Posterior vena cava (tissue), 2 donors: ENCODE measurements at places on chromosomes 4 and X.

- DNase-seq: no peak
These were observed 11.9 kb downstream of the CA5B start for GRCh38 chrX:15749642-15750610.

DNA sequence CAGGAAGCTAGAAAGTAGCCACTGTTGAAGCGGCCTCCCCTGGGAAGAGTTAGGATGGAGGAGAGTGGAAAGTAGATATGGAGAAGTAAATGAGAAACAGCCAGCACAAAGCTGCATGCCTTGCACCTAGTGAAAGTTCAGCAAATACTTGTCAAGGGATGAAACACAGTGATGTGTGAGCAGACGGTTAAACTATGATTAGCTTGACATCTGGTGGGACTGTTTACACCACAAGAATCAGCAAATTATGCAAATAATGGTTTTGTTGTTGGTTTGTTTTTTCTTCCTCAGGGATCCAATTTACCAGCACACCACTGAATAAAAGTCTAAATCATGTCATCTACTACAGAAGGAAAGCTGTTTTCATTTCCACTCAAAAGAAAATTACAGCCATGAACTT is 87.1 kb downstream of the CORIN start:
- no peak for DNase-seq

DNA sequence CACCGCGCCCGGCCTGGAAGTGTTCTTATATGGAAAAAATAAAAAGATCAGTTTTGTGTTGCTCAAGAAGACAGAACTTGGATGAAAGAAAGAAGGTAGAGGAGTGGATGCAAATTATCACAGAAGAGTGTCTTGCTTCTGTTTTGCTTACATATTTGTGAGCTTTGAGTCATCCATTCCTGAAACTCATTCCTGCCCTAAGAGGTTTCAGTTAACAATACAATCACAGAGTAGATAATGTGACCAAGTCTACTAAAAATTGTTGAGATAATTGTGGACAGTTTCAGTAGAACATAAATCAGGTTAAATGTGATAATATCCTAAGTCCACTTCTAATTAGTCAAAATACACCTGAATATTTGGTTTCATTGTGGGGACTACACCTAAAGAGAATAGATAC is 26.4 kb upstream of the LRCH2 start:
- DNase-seq: no peak

GRCh38 chr4:48267574-48267973 is 2.1 kb downstream of the TEC start:
- no peak for DNase-seq

DNA sequence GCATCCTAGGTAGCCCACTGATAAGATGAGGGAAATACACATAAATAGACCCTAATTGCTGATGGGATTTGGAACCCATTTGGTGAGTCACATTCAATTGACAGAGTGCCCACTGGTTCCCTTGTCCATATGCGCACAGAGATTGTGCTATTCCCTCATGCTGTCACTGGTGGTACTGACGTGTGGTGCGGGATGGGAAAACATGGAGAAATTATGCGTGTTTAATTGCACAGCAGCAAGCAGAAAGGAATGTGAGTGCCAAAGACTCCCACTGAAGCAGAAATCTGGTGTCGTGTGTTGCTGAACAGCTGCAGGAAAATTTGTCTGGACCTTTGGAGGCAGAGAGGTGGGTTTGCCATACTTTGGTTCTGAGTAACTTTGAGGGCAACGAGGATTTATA is 92.2 kb downstream of the NHSL2 start:
- no peak for DNase-seq

- no peak for DNase-seq
These were observed 111.3 kb downstream of the MAGEE1 start for GRCh38 chrX:76538860-76539259.

DNA sequence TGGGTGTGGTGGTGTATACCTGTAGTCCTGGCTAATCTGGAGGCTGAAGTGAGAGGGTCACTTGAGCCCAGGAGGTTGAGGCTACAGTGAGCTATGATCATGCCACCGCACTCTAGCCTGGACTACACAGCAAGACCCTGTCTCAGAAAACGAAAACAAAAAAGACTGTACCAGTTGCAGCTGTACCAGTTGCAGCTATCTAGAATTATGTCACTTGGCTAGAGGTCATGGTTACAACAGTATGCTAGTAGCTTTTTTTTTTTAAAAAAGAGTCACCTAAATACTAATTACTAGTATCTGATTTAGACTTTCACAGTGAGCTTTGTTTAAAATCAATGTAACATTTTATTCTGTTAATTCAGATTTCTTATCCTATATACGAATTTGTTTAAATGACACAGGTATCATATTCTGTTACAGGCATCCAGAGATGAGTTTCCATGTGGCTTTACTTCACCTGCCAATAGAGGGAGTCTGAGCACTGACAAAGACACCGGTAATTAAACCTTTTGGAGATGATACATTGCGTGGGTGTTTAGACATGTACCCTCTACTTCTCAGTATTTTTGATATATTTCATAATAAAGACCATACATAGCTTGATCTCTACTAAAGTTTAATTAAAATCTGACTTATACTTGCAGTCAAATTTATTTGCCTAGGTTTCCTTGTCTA is 100.2 kb upstream of the IL13RA1 start:
- DNase-seq: no peak

DNA sequence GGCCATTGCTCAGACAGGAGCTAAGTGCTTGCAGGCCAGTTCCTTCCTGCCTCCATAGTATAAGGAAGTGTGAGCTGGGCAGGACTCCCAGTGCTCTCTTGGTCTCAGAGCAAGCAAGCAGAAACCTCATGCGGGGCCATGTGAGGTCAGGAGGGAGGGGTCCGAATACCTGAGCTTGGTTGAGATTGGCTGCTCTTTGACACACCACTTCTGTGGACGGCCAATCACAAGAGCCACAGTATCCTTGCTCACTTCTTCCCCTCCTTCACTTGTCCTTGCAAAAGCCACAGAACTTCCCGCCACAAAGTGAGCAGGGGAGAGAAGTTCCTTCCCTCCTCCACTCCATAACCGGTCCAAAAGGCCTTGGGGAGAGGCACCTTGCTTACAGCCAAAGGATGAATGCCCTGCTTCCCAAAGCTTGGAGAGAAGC is 56.7 kb downstream of the PRPS1 start:
- peak; percentile 90 for DNase-seq

- no peak for DNase-seq
These were observed 33.5 kb upstream of the RASSF6 start for GRCh38 chr4:73653695-73654106.

- no peak for DNase-seq
These were observed 10.7 kb upstream of the XPNPEP2 start for GRCh38 chrX:129728061-129728460.

DNA sequence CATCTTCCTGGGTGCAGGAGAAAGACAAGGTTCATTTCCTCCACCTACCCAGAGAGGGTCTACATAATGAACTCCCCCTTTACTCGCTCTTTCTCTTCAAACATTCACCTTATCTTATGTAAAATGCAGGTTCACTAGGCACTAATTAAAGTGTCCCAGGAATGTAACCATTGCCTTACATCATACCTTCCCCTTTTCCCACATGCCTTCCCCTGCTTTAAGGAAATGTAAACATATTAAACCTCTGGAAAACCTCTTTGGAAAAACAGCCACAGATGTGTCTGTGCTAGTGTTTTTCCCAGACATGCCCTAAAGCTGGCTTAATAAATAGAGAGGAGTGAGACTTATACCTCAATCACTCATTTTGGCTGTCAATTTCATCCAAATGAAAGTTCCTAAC is 15.8 kb downstream of the TBC1D9 start:
- no peak for DNase-seq

DNA sequence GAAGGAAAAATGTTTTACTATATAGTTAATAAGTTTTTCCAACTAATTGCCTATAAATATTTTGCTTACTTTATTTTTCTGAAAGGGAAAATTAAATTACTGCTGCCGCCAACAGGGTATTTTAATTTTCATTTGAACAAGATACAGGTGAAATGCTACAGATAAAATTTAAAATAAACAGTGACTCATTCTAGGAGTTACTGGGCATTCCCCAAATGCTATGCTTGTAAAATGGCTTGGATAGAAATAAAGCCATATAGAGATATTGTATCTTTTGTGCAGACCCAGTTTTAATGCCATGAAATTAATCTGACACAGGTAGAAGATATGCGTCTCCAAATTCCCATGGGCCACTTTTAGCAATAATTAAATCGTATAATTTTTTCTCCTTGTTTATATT is 144.5 kb downstream of the NAP1L3 start:
- DNase-seq: no peak

DNA sequence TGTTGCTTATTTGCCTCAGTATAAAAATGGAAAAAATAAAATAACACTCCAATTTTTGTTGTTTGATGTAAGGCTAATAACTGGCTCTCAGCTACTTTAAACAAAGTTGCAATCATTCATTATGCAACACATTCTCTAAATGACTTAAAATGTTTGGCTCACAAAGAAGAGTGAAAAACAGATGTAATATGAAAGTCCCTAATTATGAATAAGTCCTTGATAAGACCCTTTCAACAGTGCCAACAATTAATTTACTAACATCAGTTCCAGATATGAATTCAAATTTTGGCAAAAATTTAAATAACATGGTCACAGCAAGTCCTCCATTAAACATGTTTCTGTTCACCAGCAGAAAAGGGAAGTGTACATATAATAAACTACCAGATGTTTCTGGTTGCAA is 69.8 kb downstream of the PAPSS1 start:
- DNase-seq: no peak

- no peak for DNase-seq
These were observed 145.4 kb downstream of the QDPR start for GRCh38 chr4:17366496-17366895.

DNA sequence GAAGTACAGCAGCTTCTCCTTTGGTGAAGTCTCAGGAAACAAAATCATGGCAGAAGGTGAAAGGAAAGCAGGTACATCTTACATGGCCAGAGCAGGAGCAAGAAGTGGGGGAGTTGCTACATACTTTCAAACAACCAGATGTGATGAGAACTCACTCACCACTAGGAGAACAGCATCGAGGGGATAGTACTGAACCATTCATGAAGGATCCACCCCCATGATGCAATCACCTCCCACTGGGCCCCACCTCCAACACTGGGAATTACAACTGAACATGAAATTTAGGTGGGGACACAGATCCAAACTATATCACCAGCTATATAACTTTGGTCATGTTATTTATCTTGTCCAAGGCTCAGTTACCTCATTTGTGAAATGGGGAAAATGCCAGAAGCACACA is 159.4 kb downstream of the OPHN1 start:
- DNase-seq: no peak

DNA sequence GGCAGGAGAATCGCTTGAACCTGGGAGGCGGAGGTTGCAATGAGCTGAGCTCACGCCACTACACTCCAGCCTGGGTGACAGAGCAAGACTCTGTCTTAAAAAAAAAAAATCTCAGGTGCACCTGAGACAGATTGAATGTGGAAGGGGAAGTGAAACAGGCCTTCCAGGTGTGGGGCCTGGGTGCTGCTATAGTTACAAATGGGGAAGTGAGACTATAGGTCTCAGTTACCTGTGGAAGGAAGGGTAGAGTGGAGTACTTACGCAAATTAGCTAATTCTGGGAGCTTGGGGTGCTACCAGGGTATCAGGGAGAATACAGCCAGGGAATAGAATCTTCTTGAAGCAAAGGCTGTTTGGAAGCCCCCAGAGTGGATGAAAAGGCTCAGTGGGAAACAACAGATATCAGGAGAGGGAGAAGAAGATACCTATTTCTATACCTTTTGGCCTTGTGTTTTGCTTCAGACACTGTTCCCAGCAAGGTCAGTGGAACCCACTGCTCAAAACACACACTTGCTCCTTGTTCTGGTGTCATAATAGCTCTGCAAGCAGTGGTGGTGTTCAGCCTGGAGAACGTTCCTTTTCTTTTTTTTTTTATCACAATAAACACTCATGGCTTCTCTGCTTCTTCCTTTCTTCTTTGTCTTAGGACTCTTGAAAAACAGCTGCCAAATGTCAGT is 7.0 kb downstream of the CD38 start:
- no peak for DNase-seq

GRCh38 chr4:122906859-122907305 is 15.5 kb downstream of the NUDT6 start:
- DNase-seq: no peak

- no peak for DNase-seq
These were observed 290.2 kb downstream of the ZNF674 start for GRCh38 chrX:46255046-46255445.

DNA sequence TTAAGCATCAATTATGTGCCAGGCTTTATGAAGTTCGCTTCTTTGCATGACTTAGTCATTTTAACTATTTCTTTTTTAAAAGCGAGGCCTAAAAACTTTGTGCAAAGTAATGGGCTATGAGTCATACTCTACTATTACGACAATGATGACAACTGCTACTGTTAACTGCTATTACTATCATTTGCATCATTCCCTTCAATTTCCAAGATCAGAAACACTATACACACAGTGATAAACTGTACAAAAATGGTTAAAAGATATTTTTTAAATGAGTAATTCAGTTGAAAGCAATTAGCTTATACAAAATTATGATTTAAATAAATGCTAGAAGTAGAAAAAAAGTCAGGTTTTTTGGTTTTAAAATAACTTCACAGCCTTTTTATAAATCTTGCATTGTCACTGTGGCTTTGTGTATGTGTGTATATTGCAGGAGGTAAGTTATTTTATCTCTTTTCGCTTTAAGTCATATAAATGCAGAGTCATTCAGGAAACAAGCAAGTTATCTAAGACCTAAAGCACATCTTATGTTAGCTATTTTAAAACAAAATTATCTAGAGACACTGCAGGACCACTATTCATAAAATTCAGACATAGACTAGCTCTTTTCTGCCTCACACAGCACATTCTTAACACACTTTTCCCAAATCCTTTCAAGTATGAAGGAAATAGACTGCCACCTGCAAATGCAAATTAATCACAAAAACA is 18.5 kb upstream of the CXCL3 start:
- DNase-seq: no peak

GRCh38 chr4:152307669-152308068 is 228.2 kb downstream of the FBXW7 start:
- no peak for DNase-seq

- peak; percentile 49 for DNase-seq
These were observed 21.1 kb downstream of the HTRA3 start for GRCh38 chr4:8290701-8290970.

DNA sequence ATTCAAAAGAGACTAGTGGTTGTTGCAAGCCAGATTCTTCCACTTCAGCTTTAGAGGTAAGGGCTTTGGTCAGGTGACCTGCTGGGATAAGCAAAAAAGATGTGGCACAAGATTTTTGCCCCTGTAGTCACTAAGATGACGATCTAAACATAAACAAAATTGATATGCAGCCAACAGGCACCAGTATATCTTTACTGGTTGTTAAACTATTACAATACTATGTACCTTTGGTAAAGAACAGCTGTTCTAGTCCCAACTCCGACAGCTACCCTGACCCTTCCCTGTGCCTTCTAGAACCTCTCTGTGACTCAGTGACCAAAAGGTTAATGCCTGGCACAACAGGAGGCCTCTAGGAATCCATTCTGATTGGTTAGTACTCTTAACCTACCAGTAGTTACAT is 59.6 kb downstream of the MGST2 start:
- DNase-seq: no peak
